ENCODE measurements at places on chromosomes 7 and 10.

DNA sequence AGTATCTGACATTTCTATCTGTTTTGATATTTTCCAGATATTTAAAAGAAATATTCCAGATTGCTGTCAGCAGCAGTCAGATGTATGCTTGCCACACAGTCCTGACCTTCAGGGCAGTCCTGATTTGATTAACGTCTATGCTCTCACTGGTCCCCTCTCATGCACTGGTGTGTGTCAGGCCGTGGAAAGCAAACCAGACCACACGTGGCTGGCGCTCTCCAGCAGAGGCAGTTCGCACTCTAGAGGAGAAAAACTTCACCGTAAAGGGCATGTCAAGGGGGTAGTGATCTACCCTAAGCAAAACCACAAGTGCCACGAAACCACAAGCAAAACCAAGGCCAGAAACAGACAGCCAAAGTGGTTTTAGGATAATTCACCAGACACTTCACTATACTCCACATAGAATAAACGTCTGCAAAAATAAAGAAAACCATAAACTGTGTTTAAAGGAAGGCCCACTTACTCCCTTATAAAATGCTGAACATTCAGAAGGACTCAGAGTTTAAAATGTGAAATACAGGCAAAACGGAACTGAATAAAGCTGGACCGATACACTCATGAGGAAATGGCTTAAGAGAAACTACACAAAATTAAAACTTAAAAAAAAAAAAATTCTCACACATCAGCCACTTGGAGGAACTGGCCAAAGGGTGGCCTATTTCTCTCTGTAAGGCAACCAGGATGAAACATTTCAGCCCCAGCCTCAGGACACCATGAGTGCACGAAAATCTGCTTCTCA lies 26.4 kb downstream of the PARP12 start:
- DNase-seq, result no peak

- DNase-seq, result no peak
Observed at GRCh38 chr10:85596389-85596788, 770.2 kb downstream of the GRID1 start.

GRCh38 chr10:122657729-122658128 lies 41.9 kb downstream of the C10orf120 start:
- no peak for DNase-seq

GRCh38 chr7:106603346-106603745 lies 57.6 kb downstream of the CCDC71L start:
- no peak for DNase-seq

GRCh38 chr7:22301790-22302189 lies 55.2 kb downstream of the RAPGEF5 start:
- no peak for DNase-seq

- no peak for DNase-seq
Observed at GRCh38 chr10:73744664-73744975, 448 bp downstream of the SEC24C start.

DNA sequence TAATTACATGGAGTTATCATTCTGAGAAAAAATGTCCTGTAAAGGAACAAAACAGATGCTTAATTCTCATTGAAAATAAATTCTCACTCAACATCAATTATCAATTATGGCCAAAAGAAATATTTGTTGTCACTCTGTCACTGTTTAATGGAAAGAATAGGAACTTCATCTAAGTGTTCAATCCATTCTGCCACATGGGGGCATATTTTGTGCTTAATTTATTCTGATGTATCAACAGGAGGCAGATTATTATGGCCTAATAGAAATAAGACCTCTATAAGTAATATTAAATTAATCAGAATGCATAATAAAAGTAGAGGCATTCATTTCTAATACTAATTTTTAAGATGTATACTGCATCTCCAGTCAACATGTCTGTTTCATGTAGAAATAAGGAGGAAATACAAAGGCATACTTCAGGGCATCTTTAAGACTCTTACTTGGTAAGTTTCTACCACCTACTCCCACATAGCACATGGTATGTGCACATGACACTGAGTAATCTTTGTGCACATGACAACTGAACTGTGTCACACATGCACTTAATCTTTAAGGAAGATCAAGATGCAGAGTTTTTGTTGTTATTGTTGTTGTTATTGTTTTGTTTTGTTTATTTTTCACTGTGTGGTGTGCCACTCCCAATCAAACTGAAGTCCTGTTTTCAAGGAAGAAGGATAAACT lies 420.4 kb upstream of the SEMA3A start:
- DNase-seq, result no peak

DNA sequence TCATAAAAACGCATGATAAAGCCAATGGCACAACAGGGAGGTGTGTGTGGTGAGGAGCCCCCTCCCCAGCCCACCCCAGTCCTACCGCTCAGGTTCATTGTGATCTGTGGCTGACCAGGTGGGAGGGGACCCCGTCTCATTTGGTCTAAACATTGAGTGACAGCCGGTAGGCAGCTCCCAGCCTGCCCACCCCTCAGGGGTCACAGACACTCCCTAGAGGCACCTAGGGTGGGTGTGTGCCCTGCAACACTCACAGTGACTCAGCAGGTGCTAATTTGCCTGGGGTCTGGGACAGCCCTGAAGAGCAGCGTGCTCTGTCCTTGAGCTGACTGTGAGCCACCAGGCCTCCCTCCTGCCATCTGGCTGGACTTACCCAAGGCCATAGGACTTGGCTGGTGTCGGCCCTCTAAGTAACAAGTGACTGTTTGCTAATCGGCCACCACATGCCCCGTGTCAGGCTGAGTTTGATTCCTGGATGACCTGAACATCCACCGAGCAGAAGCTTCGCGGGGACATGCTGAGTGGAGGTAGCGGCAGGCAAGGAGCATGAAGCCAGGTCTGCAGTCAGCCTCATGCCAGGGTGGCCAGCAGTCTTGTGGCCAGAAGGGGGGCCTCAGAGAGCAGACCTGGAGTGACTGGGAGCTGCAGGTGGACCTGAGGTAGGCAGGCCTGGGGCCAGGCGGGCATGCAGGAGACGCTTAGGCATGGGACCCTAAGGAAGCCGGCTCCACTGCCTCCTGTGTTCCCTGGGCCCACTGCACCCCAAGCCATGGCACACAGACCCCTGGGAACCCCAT lies 282.3 kb upstream of the SHH start:
- no peak for DNase-seq

GRCh38 chr7:144842377-144842851 lies 6.6 kb upstream of the TPK1 start:
- no peak for DNase-seq

DNA sequence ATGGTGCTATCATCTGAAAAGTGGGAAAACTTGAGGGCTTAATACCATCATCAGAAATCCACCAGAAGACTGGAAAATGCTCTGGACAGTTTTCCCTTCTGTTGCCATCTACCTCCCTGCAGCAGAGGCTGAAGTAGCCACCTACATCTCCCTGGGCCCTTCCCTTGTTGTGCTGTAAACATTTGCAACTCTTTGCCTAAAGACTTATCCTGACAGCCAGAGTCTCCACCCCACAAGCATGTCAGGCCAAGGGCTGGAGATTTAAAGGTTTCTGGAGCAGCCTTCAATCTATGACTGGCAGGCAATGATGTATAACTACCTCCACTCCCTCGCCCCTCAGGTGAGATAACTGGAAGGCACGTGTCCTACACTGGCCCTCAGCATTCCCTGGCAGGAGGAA lies 29.7 kb upstream of the INMT start:
- DNase-seq, result no peak

DNA sequence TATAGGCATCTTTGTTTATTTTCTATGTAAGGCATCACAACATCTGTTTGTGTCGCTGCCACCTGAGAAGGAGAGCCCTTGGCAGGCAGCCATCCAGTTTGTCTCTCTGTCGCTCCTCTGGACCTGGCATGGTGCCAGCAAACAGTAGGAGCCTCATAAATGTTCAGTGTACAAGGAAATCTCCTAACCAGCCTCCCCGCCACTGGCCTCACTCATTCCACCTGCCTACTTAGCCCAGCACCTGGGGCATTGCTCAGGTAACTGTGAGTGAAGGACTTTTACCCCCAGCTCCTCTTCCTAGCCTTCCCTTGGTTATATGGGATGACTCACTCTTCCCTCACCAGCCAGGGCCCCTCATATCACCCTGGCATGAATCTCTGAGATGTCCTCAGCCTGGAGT lies 61.7 kb upstream of the NPTX2 start:
- no peak for DNase-seq

DNA sequence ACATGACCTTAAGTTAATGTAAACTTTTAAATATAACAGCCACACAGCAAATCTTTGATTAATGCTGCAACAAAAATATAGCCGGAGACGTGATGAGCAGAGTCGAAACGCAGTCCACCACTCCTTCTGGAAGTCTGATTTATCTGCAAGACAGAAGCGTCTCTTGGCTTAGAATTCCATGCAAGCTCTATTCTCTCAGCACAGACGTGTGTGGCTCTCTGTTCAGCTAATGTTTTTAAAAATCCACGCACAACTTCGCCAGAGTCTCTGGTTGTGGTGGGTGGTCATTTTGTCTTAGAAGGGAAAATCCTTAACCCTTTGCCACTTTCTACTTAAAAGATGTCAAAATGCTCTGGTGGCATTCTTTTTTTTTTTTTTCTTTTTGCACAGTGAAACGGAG lies 438.0 kb upstream of the MGMT start:
- DNase-seq, result no peak

- DNase-seq, result no peak
Observed at GRCh38 chr10:129934196-129934925, 29.7 kb downstream of the EBF3 start.

- DNase-seq, result no peak
Observed at GRCh38 chr7:33832271-33832721, 73.0 kb upstream of the BMPER start.

- no peak for DNase-seq
Observed at GRCh38 chr10:106535304-106535953, 629.1 kb downstream of the SORCS1 start.

- no peak for DNase-seq
Observed at GRCh38 chr7:16841681-16842080, 36.9 kb upstream of the AGR2 start.

- DNase-seq, result no peak
Observed at GRCh38 chr10:115936926-115937767, 335.9 kb downstream of the GFRA1 start.

DNA sequence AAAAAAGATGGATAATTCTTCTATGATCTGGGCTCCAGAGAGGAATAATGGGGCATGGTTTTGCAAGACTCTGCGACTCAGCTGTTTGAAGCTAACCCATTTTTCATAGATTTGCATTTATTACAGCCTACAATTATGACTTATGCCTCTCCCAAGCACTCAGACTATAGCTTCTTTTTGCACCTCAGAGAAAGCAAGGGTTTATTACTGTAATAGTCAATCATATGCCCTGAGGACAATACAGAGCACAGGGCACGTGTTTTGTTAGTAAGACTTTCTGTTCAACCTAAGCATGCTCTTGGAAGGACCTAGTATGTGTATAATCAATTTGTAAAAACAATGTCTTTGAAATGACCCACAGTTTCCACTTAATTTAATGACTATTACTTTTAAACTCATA lies 221.2 kb downstream of the PARD3 start:
- no peak for DNase-seq

DNA sequence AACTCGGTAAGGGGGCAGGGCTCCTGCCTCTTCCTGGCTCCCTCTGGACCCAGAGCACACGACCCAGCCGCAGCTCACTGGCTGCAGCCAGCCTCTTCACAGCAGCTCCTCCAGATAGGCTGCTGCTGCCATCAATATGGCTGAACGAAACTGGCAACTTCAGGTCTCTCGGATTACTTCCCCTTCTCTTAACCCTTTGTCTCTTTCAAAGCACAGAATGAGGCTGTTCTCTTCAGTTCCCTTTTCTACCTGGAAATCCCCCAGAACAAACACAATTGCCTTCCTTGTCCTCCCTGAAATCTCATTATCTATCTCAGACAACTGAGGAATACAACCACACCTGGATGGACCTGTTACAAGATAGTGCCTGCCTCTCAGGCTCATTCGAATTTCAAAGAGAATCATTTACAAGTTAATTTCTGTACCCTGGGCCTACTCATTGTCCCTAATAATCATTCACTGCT lies 193.4 kb upstream of the MBL2 start:
- DNase-seq, result no peak

GRCh38 chr7:92246360-92247101 lies 757 bp downstream of the ANKIB1 start:
- DNase-seq, result peak; percentile 52

DNA sequence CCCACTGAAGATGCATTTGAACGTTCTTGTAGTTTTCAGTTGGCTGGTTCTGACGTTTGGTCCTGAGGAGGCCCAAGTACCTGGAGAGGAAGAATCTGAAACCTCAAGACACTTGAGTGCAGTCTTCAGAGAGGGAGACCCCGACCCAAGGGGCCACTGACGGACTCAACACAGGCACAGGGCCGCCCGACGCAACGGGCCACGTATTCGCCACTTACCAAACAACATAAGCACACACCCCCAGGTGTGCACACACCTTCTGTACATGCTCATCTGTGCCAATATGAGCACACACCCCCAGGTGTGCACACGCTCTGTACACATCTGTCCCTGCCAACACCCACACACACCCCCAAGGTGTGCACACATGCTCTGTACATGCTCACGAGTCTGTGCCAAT lies 68.5 kb downstream of the DIP2C start:
- DNase-seq, result no peak
